ENCODE measurements at places on chromosomes 11 and 22.
A peak's percentile ranks its signal among the peaks of the same experiment; 100 is the strongest.

- no peak for DNase-seq
Observed at GRCh38 chr22:22406445-22407027, 102.0 kb downstream of the ZNF280B start.

- no peak for DNase-seq
Observed at GRCh38 chr22:23193196-23193827, 13.0 kb downstream of the BCR start.

DNA sequence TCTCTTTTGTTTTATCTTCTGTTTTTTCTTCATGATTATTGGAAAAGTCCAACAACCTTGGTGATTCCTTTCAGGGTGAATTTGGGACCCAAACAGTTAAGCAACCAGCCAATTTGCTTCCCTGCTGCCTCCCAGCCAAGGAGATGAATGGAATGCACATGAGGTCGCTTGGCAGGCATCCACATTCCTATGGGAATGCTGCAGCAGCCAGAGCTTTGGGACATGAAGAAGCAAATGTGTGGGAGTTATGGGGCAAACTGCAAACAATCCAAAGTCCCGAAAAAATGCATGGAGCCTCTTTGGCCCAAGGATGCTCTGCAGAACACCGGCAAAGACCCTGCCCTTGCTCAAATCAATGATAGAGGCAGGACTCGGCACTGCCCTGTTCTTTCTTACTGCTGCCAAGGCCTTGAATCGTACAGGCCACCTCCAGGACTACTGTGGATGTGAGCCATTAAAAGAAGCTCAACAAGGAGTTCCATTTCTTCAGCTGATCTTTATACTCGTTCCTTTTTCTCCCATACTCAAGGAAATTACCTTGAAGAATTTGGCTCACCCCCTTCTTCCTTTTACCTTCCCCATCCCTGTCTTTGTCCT lies 117.3 kb upstream of the TEAD1 start:
- peak; percentile 73 for DNase-seq

GRCh38 chr11:78699609-78700135 lies 125.0 kb upstream of the NARS2 start:
- DNase-seq = no peak

GRCh38 chr11:73394416-73395296 lies 18.5 kb downstream of the RELT start:
- no peak for DNase-seq

- no peak for DNase-seq
Observed at GRCh38 chr11:71995726-71996291, 2.9 kb upstream of the IL18BP start.

DNA sequence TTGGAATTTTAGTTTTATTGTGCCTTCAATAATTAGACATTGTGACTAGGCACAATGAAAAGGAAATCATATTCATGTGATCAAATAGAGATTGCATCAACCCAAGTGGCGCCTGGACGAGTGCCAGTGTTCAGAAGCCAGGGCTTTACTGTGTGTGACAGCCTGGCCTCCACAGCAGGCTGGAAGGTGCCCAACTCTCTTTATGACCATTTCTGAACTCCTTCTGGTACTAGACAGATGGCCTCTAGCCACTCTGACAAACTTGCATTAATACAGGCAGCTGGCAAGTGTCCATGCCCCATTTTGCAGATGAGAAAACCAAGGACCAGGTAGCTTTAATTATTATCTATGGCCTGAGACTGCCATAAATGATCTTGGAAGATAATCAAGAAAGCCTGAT lies 8.3 kb upstream of the POU2AF1 start:
- DNase-seq = no peak

GRCh38 chr11:84292006-84292405 lies 1005.8 kb upstream of the CCDC90B start:
- DNase-seq = peak; percentile 30

GRCh38 chr11:65636108-65637031 lies 1.5 kb upstream of the SIPA1 start:
- DNase-seq = no peak

- DNase-seq = no peak
Observed at GRCh38 chr11:133506551-133507094, 25.7 kb downstream of the OPCML start.

- no peak for DNase-seq
Observed at GRCh38 chr11:66325263-66325671, 8.4 kb upstream of the CD248 start.

- no peak for DNase-seq
Observed at GRCh38 chr22:29798801-29799200, 31.6 kb downstream of the UQCR10 start.

DNA sequence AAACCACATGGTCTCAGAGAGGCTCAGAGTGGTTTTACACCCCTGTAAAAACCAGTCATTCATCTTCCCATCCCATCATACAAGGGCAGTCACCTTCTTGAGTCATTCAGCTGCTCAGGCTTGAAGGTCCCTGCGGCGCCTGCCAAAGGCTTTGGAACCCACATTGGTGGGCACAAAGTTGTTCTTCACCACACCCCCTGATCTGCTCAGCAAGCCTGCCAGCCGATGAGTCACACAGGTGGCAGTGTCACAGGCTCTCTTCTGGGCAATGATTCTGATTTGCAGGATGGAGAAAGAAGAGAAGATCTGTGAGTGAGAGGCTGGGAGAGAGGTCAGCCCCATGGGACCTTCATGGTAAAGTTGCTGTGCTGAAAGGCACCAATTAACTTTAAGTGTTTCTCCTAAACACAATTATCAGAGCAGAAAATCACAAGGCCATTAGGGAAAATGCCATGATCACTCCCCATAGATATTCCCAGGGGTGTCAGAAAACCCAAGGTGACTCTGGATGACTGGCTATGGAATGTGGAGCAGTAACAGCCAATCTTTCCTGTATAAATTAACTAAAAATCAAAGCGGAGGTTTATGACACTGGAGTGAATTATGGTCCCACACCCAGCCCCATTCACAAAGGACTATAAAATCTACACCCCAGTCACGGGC lies 4.4 kb downstream of the CALCA start:
- no peak for DNase-seq

GRCh38 chr11:112801025-112801816 lies 160.0 kb upstream of the NCAM1 start:
- no peak for DNase-seq

All from choroid plexus epithelial cell (primary cell).